ENCODE measurements at places on chromosomes 5 and 9.

DNA sequence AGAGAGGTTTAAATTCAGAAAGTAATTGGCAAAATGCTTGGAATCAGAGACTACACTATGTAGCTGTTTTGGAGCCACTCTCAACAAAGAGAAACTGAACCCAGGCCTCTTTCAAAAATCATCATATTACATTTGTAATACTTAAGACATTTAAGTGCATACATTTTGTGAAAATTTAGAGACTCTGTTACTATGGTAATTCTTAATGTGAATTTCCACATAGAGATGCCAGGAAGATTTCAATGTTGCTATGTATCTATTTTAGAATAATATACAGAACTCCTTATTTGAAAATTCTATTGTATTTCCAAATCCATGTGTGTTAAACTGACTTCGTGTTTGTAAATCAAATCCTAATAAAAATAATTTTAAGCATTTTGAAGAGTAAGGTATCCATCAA, 1260.9 kb upstream of the C9orf72 start:
- DNase-seq: no peak

DNA sequence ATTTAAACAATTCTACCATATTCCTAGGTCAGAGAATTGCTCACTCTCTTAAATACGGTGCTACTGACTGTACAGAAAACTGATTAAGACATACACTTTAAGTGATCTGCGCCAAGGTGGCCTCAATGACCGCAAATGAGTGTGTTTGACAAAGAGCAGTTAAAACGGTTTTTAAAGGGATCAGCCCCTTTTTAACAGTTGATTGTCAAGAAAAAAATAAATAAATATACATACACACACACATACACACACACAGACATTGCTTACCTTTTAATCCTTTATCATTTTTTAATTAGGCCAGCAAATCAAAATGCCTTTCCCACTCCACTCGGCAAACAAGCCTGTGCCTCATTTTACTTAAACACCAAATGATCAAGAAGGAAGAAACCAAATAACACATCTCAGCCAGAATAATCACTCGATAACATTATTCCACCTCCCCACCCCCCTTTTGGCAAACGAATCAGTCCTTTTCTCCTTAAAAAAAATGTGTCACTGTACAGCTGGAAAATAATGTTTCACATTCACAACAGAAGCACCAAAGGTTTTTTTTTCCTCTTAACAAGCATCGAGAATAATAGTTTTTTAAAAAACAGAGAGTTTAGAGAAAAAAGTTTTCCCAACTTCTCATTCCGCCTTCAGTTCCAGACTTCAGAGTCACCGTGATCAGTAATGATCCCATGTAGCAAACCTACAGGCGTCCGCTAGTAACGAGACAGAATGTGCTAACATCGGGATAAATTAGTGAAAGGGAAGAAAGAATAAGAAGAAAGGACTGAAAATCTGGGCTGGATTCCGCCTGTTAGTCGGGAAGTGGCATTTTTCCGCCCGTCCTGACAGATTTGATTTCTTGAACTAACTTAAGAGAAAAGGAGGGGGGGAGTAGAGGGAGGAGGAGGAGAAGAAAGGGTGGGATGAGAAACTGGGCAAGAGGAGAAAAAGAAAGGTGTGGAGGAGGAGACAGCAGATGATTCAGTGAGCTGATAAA, at the start of gene ZNF608:
ZNF608 (minus strand) TSS at position 712 of the 988 bp plus-strand sequence. CDS start 1,650 bp downstream, outside the sequence.
- DNase-seq: no peak

DNA sequence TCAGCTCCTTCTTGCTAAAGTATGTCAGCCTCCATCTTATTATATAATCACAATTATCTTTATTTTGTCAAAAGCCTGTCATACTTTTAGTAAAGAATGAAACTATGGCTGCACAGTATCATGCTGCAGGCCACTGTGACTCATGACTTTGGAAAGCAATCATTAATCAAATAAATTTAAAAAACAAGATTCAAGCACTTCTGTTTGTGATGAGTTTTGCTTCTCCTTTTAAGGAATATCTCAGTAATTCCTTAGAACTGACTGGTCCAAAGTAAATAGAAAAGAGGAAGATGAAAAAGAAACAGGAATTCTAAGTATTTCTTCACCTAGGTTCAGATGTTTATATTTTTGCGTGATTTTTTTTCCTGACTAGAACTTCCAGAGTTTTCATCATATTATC, 83.1 kb downstream of the EDIL3 start:
- no peak for DNase-seq

DNA sequence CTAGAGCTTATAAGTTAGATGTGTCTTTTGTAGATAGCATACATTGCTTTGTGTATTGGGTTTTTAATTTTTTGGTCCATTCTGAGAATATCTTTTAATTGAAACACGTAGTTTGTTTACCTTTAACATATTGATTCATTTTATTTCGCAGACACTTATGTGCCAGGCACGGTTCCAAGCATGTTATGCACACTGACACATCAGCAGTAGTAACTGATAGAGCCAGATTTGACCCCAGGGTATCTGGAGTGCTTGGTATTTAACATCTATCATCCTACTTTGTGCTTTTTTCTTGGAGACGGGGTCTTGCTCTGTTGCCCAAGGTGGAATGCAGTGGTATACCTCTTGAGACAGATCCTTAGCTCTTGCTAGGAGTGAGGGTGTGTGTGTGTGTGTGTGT, 71.9 kb downstream of the USP20 start:
- no peak for DNase-seq

DNA sequence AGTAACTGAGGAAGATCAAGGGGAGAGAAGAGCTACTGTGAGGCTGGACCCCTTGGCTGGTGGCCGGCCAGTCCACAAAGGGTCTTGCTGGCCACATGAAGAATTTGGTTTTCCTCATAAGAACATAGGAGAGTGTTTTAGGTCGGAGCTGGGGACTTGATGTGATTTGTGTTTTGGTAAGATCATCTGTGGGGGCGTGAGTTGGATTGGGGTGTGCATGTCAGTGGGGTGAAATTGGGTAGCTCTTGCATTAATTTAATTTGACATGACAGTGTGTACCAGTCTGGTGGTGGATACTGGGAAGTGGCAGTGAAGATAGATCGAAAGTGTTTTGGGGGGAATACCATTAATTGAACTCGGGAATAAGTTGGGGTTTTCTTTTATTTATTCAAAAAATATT, 8.6 kb downstream of the PAM start:
- DNase-seq: no peak

- DNase-seq: no peak
Observed at GRCh38 chr5:97046270-97046982, 96.0 kb downstream of the LIX1 start.

Data from activated B cell treated with CpG ODN at 0.5 μM for 24 hours (primary cell).